ENCODE measurements at places on chromosomes 1 and 21.

GRCh38 chr1:55195521-55196233 is 19.5 kb downstream of the USP24 start:
- DNase-seq, result no peak

GRCh38 chr1:150150133-150151021 is 661 bp downstream of the PLEKHO1 start:
- DNase-seq, result peak; percentile 19

GRCh38 chr1:79198832-79199231 is 192.3 kb upstream of the ADGRL4 start:
- no peak for DNase-seq

- DNase-seq, result no peak
These were observed 12.9 kb upstream of the KCNE1 start for GRCh38 chr21:34524646-34525601.

Measured in NCI-H187 (cell line).